ENCODE measurements at places on chromosomes 16 and 17.
A peak's percentile ranks its signal among the peaks of the same experiment; 100 is the strongest.

- DNase-seq: peak; percentile 54
Observed at GRCh38 chr16:75108792-75109731, 7.5 kb downstream of the LDHD start.

GRCh38 chr17:48025904-48026501, 11.6 kb downstream of the COPZ2 start:
- DNase-seq: no peak

DNA sequence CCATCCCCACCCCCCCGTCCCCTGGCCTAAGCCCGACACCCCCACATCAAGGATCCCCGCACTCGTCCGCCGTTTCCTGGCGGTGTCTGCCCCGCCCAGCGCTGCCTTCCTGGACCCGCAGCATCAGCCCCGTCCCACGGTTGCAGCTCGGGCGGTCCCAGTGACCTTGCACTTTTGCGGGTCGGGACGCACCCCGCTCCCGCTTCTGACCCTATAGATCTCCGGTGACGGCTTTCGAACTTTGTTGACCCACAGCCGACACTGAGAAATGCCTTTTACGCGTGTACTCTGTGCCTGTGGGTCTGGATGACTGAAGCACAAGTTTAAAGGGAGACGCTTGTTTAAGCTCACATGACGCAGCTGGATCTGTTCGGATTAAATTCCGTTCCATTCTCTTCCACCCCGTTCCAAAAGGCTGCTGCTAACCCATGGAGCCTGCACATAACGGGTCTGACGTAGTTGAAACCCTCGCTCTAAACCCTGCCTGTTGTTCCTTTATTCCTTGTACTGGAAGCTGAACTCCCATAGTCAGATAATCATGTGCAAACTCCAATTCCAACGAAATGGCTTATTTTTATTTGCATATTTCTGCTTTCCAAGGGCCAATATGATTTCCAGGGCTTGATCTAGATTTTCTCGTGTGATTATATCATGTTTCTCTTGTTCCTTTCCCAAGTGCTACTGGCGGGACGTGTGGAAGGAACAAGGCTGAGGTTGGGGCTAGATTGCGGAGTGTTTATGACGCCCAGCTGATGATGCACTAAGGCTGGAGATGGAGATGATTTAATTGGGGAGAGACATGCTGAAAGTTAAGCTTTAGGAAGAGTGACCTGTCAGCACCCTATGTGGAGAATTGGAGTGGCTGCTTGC, 834 bp downstream of the FLYWCH1 start:
- peak; percentile 50 for DNase-seq

DNA sequence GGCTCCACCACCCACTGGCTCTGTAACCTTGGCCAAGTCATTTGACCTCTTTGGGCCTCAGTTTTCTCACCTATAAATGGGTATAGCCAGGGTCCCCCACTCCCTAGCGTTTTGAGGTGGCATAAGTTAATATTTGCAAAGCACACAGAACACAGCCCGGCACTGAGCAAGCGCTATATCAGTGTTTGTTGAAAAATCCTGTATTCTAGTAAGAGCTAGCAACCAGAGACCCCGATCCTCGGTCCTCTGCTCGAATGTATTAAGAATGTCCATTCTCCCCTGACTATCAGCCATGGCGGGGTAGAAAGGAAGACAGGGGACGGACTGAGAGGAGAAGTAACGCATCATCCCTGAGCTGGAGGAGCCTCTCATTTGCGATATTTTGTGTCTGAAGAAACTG, 131.2 kb downstream of the IRF8 start:
- DNase-seq: no peak

GRCh38 chr17:79066963-79067362, 7.7 kb upstream of the ENGASE start:
- no peak for DNase-seq

- DNase-seq: no peak
Observed at GRCh38 chr16:76201385-76201784, 75.8 kb upstream of the CNTNAP4 start.

DNA sequence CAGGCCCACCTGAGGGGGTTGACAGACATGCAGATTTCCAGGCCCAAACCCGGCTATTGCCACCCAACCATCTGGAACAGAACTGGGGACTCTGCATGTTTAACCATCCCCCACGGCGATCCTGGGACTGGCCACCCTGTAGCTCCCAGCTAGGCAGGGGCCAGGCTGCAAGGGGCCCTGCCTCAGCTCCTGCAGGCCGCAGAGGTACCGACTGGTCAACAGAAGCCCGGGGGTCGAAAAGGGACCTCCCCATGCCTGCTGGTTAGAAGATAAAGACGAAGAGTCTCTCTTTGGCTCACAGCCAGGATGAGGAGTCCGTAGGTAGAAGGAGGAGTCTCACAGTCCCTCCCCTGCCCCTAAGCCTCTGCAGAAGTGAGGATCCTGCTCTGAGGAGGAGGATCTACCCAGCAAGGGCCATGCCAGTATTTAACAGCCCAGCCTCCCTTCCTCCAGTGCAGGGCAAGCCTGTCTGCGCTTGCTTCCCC, 223.4 kb upstream of the TNRC6C start:
- peak; percentile 24 for DNase-seq

DNA sequence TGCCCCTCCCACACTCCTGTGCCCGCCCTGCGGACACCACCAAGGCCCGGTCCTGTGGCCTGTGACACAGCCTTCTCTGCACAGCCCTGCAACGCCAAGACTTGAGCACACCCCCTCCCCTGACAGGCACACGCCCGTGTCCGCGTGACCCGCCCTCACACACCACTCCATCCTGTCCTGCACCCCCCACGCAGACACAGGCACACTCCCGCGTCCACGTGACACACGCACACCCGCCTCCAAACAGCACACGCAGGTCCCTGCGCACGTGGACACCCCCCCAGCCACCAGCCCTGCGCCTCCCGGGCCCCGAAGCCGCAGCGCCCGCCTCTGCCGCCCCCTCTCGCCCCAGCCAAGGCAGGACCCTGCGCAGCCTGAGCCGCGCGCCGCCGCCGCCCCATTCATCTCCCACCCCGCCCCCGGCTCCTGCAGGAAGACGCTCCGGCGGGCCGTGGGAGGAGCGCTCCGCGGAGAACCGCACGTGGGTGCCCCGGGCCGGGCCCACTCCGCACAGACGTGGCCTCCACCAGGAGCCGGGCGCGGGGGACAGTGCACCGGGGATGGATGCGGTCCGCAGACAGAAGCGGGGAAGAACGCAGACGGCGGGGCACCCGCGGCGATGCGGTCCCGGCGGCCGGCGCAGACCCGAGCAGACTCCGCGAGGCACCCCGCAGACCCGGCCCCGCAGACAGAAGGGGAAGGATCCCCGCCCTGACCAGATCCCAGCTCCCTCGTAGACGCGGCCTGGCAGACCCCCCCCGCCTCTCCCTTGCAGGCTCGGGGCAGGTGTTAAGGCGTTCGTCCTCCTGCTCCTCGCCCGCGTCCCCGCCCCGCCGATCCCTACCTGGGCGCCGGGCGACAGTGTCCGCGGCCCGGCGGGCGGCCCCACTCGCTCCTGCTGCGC, 506 bp downstream of the CAMKK1 start:
- DNase-seq: peak; percentile 83

DNA sequence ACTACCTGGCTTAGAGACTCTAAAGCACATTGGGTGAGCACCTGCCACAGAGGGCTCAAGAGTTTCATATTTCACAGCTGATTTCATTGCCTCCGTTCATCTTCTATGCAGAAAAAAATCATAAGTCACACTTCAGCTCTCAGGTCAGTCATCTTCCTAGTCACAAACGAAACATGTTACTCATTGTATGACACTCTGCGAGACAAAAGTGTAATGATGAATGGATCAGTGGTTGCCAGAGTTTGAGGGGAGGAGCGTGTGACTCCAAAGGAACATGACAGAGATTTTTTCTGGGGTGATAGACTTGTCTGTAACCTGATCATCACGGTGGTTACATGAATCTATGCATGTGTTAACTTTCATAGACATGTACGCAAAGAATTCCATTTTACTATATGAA, 195.2 kb upstream of the CNTNAP4 start:
- DNase-seq: no peak

DNA sequence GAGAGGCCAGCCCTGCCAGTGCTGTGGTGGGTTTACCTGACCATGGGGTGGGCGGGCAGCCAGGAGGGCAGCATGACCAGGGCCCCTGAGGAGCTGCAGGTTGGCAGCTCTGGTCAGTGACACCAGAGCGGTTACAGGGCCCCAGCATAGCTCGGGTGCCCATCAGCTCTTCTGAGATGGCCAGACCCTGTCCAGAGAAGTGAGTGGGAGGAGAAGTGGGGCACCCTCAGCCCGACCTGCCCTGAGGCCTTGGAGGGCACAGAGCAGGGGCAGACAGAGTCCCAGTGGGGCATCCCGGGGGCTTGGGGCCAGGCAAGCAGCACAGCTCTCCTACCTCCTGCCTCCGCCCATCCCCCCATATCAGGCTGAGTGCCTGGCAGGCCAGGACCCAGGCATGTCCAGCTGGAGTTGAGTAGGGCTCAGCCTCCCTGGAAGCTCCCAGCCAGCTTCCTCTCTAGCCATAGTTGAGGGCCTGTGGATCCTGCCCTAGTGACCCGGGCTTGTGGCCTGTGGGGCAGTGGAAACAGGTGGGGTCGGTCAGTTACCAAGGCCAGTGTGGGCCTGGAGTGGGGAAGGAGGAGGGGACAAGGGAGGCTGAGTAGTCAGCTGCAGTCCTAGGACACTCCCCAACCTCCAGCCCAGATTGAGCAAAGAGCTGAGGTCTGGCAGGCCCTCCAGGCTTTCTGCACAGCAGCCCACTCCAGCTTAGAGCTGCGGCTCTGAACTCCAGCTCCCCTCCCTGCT, 83.5 kb downstream of the AMFR start:
- no peak for DNase-seq

DNA sequence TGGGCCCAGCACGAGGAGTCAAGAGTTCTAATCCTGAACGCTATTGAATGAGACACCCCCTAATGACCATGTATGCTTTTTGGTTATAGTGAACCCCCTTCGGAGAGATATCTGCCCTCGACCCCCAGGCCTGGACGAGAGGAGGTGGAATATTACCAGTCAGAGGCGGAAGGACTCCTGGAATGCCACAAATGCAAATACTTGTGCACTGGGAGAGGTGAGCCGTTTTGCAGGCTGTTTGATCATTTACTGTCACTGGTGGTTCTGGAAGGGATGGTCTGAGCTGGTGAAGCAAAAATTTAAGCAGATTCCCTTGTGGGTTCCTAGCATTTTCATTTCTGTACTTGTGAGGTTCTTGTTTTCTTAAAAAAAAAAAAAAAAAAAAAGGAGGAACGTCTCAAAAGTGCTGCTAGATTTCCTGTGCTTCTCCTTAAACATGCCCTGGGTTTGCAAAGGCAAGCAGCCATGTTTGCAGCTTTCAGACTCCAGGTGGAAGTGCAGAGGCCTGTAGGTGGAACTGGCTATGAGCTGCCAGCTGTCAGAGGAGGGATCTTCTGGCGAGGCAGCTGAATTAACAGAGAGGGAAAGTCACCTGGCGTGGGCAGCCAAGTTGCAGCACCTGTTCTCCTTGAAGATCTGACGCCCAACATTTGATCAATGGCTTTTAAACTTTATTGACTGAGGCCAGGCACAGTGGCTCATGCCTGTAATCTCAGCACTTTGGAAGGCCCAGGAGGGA, 3.5 kb downstream of the MARVELD3 start:
- no peak for DNase-seq

DNA sequence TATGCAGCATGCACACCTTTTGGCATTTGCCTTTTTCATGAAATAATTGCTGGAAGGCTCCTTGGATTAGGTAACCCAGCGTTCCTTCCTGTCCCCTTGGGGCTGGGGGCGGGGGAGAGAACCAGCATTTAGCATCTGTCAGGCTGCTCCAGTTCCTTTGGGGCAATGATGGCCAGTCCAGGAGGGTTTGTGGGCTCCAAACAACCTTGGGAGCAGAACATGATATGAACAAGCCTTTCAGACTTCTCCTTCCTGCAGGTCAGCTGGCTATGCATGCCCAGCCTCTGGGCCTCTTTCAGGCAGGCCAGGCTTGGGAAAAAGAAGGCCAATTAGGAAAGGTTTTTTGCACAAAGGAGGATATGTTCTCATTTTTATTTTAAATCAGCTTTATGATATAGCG, 1.1 kb upstream of the SMTNL2 start:
- DNase-seq: no peak

DNA sequence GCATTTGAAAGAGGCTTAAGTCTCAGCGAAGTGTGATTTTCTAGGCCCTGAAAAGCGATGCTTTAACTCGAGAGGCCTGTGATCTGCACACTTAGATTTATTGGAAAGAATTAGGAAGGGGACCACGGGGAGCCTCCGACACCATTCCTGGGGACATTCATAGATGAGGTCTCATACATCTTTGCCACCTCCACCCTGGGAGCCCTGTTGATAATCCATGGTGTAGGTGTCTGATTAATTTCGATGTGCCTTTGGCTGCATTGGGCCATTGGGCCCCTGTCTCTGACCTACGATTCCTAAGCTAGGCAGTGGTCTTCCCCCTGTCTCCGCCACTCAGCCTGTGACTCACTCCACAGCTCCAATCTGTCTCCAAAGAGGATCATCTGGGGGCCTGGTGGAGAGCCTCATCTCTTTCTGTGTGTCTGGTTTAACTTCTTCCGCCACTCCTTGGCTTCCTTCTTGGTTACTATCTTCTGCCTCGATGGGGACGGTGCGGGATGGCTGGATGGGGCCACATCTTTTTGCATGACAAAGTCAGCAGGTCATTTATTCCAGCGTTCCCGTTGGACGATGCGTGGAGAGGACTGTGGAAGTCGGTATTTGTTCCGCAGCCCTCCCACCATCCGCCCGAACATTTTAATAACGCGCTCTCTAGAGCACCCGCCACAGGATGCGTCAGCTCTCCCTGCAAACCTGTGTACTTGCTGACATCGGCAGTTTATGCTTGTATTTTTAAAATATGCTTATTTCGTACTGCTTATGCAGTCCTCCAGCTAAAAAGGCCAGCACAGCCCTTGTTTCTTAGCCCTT, 109.3 kb downstream of the IRX3 start:
- DNase-seq: no peak

DNA sequence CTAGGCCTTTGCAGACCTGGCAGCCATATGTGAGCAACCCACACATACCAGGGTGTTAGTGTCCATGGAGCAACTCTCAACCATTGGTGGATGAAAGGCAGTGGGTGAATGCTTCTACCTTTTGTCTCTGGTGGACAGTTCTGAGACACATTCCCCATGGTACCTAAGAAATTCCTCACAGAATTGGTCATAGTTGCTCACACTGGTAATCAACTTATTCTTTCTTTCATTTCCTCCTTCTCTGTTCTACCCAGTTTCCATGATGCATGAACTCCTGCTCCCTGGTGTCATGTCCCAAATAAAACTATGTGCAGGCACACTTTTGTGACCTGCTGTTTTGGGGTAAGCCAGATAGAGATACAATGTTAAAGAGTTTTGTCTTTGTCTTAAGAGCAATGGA, 33.2 kb upstream of the MPHOSPH6 start:
- no peak for DNase-seq

Measured in large intestine (tissue), 12 donors.